GM13976 (cell line): ENCODE measurements at places on chromosomes 13 and 19.
A peak's percentile ranks its signal among the peaks of the same experiment; 100 is the strongest.

DNA sequence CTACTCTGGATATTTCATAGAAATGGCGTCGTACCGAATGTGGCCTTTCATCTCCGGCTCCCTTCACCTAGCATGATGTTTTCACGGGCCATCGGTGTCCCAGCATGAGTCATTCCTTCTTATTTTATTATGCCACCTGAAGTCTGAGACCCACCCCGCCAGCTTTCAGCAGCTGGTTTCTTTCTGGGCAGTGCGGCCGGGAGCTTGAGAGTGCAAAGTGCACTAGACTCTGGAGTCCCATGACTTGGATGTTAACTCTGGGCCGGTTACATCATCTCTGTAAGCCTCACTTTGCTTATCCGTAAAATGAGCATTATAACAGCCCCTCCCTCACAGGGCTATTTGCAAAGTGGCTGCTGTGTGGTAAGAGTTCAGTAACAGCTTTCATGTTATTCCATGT lies 5.8 kb upstream of the KMT5C start:
- no peak for DNase-seq

- no peak for DNase-seq
Measured at GRCh38 chr13:26897706-26898550, 137.3 kb upstream of the GPR12 start.

DNA sequence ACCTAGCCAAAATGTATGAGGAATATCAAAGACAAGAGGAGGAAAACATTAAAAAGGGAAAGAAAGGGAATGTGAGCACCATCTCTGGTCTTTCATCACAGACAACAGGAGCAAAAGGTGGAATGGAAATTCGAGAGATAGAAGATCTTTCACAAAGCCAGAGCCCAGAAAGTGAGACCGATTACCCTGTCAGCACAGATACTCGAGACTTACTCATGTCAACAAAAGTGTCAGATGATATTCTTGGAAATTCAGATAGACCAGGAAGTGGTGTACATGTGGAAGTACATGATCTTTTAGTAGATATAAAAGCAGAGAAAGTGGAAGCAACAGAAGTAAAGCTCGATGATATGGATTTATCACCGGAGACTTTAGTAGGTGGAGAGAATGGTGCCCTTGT lies 217.0 kb downstream of the NBEA start:
- no peak for DNase-seq

GRCh38 chr13:41085961-41086585 lies 24.8 kb downstream of the WBP4 start:
- no peak for DNase-seq

GRCh38 chr19:48635263-48635965 lies 1.8 kb downstream of the DBP start:
- peak; percentile 90 for DNase-seq

DNA sequence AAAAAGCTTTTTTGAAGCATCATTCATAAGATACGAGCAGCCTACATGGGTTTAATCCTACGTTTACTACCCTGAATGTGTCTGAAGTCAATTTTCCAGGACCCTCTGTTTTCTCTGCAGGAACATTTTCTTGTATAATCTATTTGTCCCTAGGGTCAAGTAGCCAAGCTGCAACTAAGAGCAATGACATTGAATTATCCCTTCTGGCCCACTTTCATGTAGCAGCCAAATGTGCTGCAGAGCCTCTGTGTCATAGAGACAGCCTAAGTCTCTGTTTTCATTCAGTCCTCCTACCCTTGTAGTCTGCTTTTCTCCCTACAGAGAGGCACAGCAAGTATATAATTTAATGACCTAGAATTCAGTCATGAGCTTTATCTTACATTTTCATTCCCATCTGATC lies 82.1 kb downstream of the ZAR1L start:
- DNase-seq = no peak
